HuH-7 (cell line): ENCODE measurements at places on chromosomes 3 and 15.

- DNase-seq, result no peak
Observed at GRCh38 chr15:27696530-27696929, 402.6 kb downstream of the OCA2 start.

- no peak for DNase-seq
Observed at GRCh38 chr15:90638201-90638691, 78.9 kb upstream of the BLM start.

DNA sequence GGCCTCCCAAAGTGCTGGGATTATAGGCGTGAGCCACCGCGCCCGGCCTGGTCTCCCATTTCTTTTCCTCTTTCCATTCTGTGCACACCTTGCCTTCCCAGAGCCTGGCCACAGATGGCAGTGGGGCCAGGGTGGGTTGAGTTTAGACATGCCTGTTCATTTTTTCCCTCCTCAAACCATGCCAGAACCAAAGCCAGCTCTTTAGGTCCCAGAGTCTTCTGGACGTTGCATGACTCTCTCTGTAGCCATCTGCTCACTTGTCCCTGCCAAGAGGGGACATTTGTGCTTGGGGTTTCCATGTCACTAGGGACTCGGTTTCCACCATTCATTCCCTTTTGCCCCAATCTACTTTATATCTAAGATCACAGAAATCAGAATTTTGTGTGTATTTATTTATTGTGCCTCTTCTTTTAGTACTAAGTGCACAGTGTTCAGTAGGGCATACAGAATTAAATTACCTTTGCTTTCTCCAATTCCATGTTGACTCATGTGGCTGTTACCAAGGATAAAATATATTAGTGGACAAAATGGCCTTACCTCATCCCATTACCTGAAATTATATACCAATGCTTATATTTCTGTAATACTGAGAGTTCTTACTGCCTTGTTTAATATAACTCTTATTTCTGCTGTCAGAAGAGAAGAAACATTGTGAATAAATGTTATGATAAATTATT, 49.6 kb downstream of the USP13 start:
- DNase-seq, result no peak

GRCh38 chr3:185655426-185656320, 69.6 kb downstream of the SENP2 start:
- no peak for DNase-seq

DNA sequence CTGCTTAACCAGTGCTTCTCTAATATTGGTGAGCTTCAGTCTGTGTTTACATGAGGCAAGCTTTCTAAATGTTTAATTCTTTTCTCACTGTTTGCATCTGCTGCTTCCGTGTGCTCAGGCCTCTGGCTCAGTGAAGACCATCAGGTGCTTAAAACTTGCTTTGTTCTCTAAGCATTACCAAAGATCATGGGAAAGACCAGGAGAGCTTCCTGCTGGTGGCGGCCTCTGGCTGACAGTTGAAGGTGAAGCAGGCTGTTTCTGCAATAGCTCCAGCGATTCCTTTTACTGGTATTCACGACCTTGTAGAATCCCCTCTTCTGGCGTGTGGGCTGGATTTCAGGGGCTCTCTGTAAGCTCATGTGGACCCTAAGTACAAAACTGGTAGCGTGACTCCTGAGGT, 45.1 kb downstream of the EDEM1 start:
- DNase-seq, result peak; percentile 46

GRCh38 chr3:11847607-11848006, 922 bp upstream of the TAMM41 start:
- DNase-seq, result peak; percentile 43

DNA sequence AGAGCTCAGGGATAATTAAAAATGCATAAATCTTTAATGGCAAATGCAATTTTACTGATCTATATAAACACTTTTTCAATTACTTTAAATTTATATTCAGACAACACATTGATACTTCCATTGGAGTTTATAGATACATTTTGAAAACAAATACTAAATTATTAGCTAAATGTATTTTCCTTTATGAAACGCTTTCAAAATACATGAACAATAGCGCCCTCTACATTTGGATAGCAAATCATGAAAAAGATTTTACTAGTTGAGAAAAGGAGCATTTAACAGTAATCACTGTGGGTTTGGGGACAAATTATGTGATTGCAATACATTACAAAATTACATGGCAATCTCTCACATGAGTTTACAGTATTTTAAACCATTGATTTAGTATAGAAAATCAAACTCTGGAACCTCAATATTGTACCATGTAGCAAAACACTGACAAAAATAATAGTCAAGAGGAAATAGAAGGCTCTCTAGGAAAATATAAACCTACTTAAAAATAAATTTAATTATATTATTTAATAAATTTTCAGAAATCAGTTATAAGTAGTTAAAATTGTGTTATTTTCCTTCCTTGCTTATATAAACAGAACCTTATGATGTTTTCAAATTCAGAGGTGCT, 207.9 kb downstream of the ZIC1 start:
- DNase-seq, result no peak

- DNase-seq, result no peak
Observed at GRCh38 chr15:63338170-63338569, 43.5 kb downstream of the CA12 start.

GRCh38 chr3:128931046-128931445, 51.6 kb downstream of the ACAD9 start:
- DNase-seq, result no peak

DNA sequence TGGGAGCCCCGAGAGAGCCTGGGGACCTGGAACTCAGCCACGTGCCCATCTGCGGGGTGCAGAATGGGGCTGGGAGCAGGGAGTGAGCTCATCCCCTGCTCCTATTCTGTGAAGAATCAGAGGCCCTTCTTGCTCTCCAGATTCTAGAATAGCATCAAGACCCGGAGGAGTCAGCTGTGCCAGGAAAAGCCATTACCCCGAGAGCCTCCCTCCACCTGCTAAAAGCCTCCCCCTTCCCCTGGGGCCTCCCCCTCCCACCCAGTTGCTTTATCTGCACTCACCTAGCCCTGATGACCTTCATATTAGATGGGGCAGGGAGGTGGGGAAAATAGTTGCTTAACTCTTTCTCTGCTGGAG, 23.1 kb downstream of the CCDC33 start:
- DNase-seq, result no peak

GRCh38 chr3:115814006-115814405, 190.7 kb downstream of the GAP43 start:
- DNase-seq, result no peak

GRCh38 chr3:104805042-104805441, 561.7 kb upstream of the ALCAM start:
- no peak for DNase-seq

- no peak for DNase-seq
Observed at GRCh38 chr3:98188545-98188944, 22.0 kb downstream of the OR5H15 start.

DNA sequence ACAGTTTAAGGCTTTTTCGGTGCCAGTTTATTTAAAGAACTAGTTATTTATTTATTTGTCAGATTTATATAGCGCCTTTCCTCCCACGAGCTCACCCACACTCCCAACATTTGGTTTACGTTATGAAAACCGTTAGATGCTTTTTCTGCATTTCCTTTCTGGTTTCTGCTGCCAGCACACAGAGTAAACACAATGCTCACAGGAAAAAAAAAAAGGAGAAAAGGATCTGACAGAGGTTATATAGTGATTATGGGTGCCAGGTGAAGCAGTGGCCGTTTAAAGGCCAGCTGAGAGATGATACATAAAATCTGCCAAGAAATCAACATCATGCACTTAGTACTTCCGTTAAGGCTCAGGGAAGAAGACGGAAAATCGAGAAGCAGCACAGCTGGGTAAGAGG, 37.9 kb downstream of the ETV5 start:
- no peak for DNase-seq

DNA sequence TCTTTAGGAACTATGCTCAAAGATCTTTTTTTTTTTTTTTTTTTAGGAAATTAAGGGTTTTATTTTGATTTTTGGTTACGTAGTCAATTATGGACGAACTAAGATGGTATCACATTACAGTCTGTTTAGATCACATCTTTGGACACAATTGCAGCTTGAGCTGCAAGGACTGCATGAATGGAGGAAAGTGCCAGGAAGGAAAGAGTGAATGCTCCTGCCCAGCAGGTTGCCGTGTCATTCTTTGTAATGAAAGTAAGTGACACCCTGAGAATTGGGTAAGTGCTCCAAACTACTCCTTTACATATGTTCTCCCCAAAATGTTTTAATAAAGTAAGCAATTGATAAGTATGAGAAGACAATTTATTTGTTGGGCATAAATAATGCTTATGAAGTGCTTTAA, 716.5 kb upstream of the GOLIM4 start:
- no peak for DNase-seq

DNA sequence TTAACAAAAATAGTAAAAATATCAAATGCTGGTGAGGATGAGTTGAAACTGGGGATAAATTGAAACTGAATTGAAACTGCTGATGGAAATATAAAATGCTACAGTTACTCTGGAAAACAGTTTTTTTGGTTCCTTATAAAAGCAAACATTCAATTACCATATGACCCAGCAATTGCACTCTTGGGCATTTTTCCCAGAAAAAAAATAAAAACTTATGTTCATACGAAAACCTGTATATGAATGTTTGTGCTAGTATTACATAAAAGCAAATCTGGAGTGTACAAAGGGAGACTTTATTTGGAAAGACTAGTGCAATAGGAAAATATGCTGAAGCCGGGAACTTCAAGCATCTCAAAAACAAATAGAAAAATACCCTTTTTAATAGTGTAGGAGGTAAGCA, 857.9 kb upstream of the CADM2 start:
- no peak for DNase-seq

DNA sequence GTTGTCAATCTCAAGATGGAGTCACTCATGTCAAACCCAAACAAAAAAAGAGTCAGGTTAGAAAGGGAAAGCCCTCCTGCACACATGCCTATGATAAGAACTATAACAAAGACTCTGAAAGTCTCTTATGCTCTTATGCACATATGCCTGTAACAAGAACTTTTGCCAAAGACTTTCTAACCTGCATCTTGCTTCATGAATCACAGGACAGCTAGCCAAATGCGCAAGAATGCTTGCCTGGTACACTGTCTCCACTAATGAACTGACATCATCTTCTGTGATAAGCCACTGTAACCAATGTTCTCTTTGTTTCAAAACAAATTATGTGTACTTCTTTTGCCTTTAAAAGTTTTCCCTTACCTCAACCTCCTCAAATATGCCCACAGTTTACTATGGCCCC, 18.2 kb upstream of the EHHADH start:
- no peak for DNase-seq

DNA sequence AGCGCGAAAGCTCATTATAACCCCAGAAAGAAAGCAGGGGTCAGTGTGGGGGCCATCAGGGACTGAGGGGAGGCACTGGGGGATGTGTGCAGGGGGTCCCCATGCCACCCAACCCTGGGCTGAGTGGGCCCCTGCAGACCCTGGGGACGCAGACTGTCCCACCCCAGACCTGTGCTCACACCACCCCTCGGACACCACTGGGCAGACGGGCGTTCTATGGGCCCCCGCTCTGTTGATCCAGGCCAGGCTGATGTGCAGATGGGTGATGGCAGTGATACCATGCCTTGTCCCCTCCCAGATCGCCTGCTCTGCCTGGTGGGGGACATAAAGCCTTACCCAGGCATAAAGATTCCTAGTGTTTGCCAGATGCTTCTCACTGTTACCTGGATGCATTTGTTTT, 259.7 kb upstream of the TLE3 start:
- no peak for DNase-seq

DNA sequence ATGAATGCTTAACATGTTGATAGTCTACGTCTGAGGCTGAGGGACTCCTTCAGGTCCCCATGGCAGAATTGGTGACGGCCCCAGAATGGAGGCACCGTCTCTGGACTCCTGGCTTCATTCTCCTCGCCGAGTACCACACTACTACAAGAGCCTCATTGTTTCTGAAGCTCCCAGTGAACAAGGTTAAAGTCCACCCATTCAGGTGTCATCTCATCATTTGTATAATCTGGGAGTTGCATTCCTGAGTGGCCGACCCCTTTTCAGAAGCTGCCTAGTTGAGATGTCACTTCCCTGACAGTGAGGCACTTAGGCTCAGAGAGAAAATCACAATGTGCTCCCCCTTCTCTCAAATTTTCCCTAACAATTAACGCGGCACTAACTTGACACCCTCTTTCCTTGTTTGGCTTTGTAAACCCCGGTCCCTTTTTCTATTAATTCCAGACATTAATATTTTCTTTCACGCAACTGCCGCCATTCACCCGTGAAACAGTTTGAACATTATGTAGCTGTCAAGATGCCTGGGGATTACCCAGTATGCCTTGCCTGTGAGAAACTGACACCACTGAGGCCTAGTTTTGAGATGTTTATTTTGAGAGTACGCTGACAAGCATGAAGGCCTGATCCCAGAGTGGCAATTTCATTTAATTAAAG, 105.6 kb downstream of the MCTP2 start:
- DNase-seq, result no peak
